ENCODE measurements at places on chromosomes 7 and 10. TPM values are rescaled to one million over a fixed set of nuclear protein-coding genes. Genes with fewer than 3 reads are reported as not detected.

Gene SPACDR
- not detected for total RNA-seq

Gene ABCA13
- total RNA-seq = 0.96 TPM

Gene MYOF
- 46.8 TPM for total RNA-seq

Gene LIPF
- total RNA-seq = not detected

Gene SVOPL
- total RNA-seq = not detected

Gene SCIN
- 125 TPM for total RNA-seq

Gene ZNF12
- total RNA-seq = 17.5 TPM

Gene KCNMA1
- total RNA-seq = 68.4 TPM

Gene ARHGEF5
- total RNA-seq = 112 TPM

DNA sequence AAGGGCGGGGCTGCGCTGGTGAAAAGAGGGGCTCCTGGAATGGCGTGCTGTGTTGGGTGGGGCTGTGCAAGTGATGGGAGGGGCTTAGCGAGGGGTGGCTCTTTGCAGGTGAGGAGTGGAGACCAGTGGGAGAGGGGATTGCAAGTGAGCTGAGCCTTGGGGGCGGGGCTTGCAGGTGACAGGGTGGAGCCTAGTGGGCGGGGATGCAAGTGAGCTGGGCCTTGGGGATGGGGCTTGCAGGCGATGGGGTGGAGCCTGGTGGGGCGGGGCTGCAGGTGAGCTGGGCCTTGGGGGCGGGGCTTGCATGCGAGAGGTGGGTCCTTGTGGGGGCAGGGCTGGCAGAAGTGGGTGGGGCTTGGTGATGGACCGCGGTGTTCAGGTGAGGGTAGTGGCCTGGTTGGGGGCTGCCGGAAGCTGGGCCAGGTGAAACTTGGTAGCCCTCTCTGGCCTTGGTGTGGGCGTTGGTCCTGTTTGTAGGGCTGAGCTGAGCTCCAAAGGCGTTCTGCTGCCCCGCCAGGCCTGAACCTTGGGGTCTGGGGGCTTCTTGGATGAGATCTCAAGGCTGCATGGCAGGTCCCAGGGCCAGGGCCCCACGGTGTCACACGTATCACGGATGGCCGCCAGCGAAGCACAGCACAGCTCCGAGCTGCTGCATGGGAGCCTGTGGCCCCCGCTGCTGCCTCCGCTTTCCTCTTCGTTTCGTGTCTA is 743 bp upstream of the PITRM1 start:
- H3K27ac ChIP-seq = peak overlapping the region; percentile 54
- no peaks in the 10 kb centered on the region for H3K36me3 ChIP-seq
- peak overlapping the region; percentile 71 for H3K4me3 ChIP-seq
- no peaks in the 10 kb centered on the region for H3K27me3 ChIP-seq

- H3K27ac ChIP-seq = peak overlapping the region; percentile 85
- no peak for DNase-seq
- H3K36me3 ChIP-seq = no peaks in the 10 kb centered on the region
- peaks cover 21% of the 10 kb centered on the region for H3K4me1 ChIP-seq
- peaks cover 20% of the 10 kb centered on the region for H3K27me3 ChIP-seq
- no peak overlapping the region for H3K4me3 ChIP-seq
These were observed 3.8 kb downstream of the KAZALD1 start for GRCh38 chr10:101065481-101066145.

GRCh38 chr7:10662491-10662890 is 311.2 kb upstream of the PHF14 start:
- no peaks in the 10 kb centered on the region for H3K27me3 ChIP-seq
- no peak for DNase-seq
- no peak overlapping the region for H3K4me3 ChIP-seq
- H3K27ac ChIP-seq = no peak overlapping the region
- no peaks in the 10 kb centered on the region for H3K36me3 ChIP-seq
- H3K4me1 ChIP-seq = no peaks in the 10 kb centered on the region

GRCh38 chr10:119246862-119247549 is 39.6 kb downstream of the GRK5 start:
- no peak for DNase-seq
- no peak overlapping the region for H3K4me3 ChIP-seq
- H3K4me1 ChIP-seq = peaks cover 16% of the 10 kb centered on the region
- H3K27me3 ChIP-seq = no peaks in the 10 kb centered on the region

DNA sequence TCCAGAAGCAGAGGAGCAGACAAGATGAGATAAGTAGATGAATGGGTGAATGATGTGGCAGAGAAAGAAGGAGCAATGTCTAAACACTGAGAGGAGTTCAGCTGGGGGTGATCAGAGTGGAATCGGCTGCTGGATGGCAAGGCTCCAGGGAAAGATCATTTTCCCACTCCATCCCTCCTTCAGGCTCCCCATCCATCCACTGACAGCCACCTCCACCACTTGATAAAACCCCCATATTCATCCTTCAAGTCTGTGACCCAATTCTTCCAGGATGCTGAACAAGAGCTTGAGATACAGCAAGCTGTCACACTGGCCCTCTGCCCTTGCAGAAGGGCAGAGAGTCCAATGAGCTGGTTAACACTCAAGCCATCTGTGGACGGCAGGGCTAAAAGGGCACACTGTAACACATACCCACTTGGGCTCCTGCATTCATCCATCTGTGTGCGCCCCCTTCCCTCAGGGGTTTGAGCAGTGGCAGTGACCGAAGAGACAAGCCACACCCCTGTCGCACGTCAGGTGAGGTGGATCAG is 30.8 kb upstream of the CACNB2 start:
- H3K4me3 ChIP-seq = no peak overlapping the region
- no peak overlapping the region for H3K27ac ChIP-seq
- no peaks in the 10 kb centered on the region for H3K36me3 ChIP-seq
- no peak for DNase-seq
- H3K27me3 ChIP-seq = no peaks in the 10 kb centered on the region
- peaks cover 3% of the 10 kb centered on the region for H3K4me1 ChIP-seq

Measured in transverse colon (tissue), 4 donors.